ENCODE measurements at places on chromosomes 4 and X.
A peak's percentile ranks its signal among the peaks of the same experiment; 100 is the strongest.

- no peak for DNase-seq
These were observed 141.1 kb upstream of the HHIP start for GRCh38 chr4:144504883-144505282.

- no peak for DNase-seq
These were observed 34.9 kb downstream of the HMX1 start for GRCh38 chr4:8836664-8837171.

GRCh38 chrX:109629310-109629709, 4.3 kb upstream of the KCNE5 start:
- DNase-seq, result peak; percentile 9

DNA sequence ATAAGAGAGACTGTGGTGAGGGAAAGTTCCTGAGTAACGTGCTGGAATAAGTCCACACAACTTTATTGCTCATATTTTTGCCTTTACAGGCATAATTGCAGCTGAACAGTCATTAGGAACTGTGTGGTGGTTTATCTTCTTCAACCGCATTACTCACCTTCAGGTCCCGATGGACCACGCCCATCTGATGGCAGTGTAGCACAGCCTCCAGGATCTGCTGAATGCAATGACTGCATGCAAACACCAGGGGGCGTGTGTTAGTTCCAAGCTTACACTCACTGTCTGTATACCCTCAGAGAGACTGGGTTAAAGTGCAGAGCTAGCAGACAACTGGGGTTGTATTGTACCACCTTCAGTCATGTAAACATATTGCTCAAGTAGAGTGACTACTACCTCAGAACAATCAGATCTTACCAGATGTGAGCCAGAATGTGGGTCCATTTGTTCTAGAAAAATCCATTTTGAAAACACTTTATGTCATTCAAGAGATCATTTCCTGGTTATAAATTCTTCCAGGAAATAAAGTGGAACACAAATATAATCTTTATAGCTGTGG, 214.0 kb downstream of the CAMK2D start:
- DNase-seq, result peak; percentile 85

DNA sequence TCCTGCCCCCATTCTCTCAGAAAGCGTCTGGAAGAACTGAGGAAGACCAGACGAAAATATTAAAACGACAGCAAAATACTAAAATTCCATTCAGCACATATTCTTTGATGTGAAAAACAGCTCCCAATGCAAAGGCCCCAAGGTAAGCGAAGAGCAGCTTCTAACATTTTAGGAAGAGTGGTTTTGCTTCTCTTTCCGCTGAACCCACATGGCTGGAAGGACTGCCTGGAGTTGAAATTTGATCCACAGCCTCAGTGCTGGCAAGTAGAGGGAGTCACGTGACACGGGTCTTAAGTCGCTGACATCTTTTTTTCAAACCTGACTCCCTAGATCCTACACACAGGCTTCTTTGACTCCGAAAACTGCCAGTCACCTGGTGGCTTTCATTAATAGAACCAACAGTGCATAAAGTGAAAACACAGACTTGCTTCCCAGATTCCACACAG, at the start of gene FAM13A:
Gene FAM13A (minus strand): TSS at position 233 of the 446 bp plus-strand sequence. CDS start 221 bp downstream, at position 12.
- DNase-seq, result peak; percentile 92

- DNase-seq, result no peak
These were observed 96.9 kb downstream of the EGF start for GRCh38 chr4:110009550-110009949.

- DNase-seq, result no peak
These were observed 11.3 kb upstream of the CD99 start for GRCh38 chrX:2679534-2680485.

- no peak for DNase-seq
These were observed 57.8 kb upstream of the PLAC8 start for GRCh38 chr4:83172371-83172770.

- peak; percentile 62 for DNase-seq
These were observed 36.1 kb upstream of the DOCK11 start for GRCh38 chrX:118459494-118459893.

- peak; percentile 13 for DNase-seq
These were observed 56.7 kb downstream of the ANK2 start for GRCh38 chr4:113106108-113106507.

- DNase-seq, result no peak
These were observed 10.1 kb downstream of the PSAPL1 start for GRCh38 chr4:7424553-7425111.
